ENCODE measurements at places on chromosomes 4 and X.

- DNase-seq, result no peak
Measured at GRCh38 chr4:139922406-139923024, 231.5 kb downstream of the MAML3 start.

DNA sequence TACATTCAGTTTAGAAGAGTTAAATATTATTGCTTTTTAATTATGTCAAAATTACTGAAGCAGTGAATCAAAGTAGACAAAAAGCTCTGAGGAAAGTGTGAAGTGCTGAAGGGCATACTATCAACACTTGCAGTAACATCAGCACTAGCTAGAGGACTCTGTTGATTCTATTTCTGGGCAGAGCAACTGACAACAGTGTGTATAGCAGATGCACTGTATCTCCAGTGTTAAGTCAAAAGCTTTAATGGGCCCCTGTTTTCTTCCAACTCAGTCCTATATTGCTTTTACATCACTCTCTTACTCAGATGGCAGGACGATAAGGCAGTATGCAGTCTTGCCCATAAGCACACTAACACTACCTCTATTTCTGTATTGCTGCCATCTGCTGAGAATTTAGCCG is 435.2 kb upstream of the AMOT start:
- DNase-seq, result no peak

DNA sequence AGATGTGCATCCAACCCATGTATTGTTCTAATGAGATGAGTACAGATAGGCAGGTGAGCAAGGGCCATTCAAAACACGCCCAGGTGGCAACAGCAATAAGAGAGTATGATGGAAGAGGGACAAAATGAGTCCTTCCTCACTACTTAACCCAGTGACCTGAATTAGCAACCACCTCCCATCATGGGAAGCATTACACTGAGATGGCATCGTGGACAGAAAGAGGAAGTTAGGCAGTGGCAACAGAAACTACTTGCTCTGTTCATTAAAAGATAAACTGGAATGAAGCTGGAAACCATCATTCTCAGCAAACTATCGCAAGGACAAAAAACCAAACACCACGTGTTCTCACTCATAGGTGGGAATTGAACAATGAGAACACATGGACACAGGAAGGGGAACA is 17.2 kb downstream of the RXFP1 start:
- DNase-seq, result no peak

DNA sequence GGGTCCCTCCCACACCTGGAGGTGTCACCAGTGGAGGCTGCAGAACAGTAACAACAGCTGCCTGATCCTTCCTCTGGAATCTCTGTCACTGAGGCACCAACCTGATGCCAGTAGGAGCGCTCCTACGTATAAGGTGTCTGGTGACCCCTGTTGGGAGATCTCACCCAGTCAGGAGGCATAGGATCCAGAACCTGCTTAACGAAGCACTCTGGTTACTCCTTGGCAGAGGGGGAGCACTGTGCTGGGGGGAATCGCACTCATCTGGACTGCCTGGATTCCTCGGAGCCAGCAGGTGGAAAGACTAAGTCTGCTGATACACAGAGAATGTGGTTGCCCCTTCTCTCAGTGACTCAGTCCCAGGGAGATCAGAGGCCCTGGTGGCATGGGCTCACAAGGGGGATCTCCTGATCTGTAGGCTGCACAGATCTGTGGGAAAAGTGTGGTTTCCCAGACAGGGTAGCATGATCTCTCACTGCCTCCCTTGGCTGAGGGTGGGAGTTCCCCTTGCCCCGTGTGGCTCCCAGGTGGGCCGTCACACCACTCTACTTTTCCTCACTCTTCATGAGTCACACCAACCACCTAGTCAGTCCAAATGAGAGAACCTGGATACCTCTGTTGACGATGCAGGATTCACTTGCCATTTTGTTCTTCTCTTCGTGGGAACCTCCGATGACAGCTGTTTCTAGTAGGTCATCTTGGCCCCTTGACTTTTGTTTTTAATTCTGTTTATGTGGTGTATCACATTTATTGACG is 305.9 kb downstream of the IDS start:
- DNase-seq, result no peak

DNA sequence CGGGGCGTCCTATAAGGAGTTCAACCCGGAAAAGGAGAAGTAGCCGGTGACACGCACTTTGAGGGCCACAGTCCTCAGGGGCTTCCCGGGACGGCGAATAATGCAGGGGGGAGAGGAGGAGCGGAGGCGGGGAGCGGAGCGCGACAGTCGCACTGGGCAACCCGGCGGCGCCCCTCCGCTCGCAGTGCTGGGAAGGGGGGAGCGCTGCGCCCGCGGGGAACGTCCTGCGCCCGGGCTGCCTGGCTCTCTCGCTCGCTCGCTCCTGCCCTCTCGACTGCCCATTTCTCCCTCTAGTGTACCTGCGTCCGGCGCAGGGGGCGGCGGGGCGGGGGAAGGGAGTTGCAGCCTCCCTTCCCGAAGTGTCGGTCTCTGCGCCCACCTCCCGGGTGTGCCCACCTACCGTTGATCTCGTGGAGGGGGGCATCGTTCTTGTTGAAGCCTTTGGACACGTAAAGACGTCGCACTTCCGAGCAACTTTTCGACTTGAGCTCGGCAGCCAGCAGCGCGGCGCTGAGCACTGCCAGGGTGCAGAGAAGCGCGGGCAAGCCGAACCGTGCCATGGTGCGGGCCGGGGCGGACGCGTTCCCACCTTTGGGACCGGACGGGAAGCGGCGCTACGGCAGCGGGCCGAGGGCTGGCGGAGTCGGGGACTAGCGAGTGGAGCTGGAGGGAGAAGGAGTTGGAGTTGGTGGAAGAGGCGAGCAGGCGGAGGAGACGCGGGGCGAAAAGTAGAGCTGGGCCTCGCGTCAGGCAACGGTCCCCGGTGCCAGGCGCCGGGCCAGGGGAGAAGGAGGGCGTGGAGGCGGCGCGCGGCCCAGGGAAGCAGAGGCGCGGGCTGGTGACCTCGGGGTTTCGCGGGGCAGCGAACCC is 648 bp downstream of the GPC4 start:
- no peak for DNase-seq

DNA sequence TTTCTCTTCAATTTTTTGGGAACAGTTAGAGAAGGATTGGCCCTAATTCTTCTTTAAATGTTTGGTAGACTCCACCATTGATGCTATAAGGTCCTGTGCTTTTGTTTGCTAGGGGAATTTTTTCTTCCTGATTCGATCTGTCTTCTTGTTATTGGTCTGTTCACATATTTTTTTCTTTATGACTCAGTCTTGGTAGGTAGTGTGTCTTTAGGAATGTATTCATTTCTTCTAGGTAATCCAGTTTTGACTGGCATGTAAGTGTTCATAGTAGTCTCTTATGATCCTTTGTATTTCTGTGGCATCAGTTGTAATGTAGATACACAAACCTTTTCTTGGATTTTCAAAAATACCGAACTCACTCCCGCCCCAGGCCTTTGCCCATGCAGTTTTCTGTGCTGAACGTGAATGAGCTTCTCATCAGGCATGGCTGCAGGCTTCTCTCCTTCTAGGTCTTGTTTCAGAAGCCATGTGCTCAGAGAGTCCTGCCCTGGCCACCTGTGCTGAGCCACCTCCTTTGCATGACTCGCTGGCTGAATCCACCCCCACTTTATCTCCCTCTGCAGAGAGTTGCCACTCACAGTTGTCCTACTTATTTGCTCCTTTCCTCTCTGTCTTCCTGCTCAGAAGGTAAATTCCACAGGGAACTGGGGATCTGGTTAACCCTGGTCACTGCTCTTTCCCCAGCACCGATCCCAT is 67.0 kb downstream of the STK32B start:
- no peak for DNase-seq

DNA sequence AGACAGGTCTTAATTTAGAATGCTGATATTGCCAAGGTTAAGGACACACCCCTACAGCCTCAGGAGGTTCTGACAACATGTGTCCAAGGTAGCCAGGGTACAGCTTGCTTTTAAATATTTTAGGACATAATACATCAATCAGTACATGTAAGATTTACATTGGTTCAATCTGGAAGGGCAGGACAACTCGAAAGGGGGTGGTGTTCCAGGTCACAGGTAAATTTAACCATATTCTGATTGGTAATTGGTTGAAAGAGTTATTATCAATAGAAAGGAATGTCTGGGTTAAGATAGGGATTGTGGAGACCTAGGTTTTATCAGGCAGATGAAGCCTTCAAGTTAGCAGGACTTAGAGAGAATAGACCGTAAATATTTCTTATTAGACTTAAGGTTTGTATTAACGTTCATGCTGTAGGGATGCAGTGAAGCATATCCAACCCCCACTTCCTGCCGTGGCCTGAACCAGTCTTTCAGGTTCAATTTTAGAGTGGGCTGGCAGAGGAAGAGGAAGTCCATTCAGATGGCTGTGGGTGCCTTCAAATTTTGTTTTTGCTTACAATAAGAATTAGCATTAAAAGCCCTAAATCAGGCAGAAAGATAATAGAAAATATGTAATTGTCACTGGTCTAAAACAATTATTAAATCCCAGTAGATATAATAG is 136.5 kb upstream of the GALNTL6 start:
- DNase-seq, result no peak
